Muscle of leg (tissue), 16 donors: ENCODE measurements at places on chromosomes 13 and 19. TPM values are rescaled to one million over a fixed set of nuclear protein-coding genes. Genes with fewer than 3 reads are reported as not detected.
A peak's percentile ranks its signal among the peaks of the same experiment; 100 is the strongest.

GRCh38 chr13:39971526-39971925 is 316.1 kb downstream of the COG6 start:
- no peak for DNase-seq

DNA sequence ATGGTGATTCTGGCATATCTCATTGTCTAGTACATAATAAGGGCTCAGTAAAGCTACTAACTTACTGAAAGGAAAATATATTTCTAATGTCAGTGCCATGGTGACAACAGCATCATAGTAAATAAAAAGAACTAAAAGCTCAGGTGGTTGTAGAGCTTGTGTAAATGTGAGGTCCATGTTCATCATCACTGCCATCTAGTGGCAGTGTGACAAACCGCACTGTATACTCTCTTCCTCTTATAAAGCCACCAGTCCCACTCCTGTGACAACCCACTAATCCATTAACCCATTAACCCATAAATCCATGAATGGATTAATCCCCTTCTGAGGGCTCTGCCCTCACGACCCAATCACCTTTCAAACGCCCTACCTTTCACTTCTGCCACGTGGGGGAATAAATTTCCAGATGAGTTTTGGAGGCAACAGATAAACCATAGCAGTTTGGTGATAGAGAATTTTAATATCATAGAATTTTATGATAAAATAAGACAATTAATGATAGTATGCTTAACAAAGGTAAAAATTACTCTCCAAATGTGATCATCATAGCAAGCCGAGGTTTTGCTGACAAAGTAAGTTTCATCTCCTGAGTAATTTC is 160.4 kb upstream of the SGCG start:
- DNase-seq: peak; percentile 76

DNA sequence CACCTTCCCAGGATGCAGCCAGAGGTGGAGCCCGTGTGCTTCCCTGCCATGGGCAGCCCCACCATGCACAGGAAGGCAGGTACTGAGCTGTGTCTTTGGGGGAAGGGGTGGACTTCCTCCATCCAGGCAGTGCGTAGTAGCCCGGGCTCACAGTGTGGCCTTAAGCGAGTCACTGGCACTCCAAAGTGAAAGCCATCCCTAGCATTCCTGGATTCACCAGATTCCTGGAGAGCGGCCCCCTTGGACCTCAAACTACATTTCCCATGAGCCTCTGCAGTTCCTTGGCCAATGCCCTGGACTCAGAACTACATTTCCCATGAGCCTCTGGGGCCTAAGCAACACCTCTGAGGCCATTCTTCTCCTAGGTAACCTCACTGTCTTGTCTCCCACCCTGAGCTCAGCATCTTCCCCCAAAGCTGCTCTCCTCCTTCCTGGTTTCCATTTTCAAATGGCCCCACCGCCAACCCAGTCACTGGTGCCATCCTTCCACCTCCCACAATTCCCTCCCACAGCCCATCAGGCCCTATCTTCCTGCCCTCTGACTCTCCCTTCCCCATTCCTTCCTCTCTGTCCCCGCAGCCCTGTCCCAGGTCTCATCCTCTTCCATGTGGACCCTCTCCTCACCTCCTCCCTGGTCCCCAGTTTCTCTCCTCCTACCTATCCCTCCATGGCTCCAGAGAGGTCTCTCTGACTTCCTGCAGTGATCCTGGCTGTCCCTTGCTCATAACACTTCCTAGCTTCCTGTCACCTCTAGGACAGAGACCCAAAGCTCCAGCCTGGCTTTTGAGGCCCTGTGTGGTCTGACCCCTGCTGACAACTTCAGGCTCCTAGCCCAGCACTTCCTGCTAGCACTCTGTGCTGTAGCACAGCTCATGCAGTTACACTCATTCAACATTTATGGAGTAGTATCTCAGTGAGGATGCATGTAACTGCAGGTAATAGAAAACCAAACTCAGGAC is at the start of gene C19orf81:
Gene C19orf81 (plus strand): TSS at position 13 of the 959 bp plus-strand sequence. CDS start 0 bp downstream, at position 13.
- no peak for DNase-seq

Gene MBD3L2
- not detected for total RNA-seq

DNA sequence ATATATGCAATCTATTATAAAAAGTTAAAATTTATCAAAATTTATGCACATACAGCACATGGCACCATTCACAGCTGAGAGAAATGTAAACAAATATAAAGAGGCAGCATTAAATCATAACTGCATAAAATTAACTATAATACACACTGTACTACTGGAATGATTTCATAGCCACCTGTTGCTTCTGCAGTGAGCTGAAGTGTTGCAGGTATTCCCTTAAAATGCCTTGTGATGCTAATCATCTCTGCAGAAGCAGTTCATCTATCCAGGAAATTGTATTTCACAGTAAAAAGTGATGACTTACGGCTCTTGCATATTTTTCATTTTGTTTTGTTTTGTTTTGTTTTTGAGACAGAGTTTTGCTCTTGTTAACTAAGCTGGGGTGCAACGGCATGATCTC is 82.1 kb downstream of the STOML3 start:
- no peak for DNase-seq

DNA sequence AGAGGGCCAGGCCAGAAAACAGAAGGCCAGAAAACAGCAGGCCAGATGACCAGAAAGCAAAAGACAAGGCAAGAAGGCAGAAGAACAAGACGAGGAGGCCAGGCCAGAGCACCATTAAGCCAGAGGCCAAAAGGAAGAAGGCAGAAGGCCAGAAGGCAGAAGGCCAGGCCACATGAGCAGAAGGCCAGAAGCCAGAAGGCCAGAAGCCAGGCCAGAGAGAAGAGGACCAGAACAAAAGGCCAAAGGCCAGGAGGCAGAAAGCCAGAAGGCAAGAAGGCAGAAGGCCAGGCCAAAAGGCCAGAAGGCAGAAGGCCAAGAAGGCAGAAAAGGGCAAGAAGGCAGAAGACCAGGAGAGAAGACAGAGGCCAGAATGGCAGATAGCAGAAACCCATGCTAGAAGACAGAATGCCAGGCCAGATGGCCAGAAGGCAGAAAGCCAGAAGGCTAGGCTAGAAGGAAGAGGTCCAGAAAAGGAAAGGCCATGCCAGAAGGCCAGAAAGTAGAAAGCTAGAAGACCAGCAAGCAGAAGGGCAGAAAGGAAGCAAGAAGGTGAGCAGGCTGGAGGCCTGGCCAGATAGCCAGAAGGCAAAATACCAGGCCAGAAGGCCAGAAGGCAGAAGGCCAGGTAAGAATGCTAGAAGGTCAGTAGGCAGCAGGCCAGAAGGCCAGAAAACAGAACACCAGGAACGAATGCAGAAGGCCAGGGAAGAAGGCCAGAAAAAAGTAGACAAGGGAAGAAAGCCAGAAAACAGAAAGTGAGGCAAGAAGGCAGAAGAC is 187.6 kb downstream of the TUBA3C start:
- DNase-seq: no peak

- DNase-seq: no peak
These were observed 35.6 kb downstream of the EFNB2 start for GRCh38 chr13:106499896-106500295.

- DNase-seq: no peak
These were observed 123.7 kb upstream of the MRI1 start for GRCh38 chr19:13640611-13641010.

Gene FXYD5
- total RNA-seq: 13.3 TPM

DNA sequence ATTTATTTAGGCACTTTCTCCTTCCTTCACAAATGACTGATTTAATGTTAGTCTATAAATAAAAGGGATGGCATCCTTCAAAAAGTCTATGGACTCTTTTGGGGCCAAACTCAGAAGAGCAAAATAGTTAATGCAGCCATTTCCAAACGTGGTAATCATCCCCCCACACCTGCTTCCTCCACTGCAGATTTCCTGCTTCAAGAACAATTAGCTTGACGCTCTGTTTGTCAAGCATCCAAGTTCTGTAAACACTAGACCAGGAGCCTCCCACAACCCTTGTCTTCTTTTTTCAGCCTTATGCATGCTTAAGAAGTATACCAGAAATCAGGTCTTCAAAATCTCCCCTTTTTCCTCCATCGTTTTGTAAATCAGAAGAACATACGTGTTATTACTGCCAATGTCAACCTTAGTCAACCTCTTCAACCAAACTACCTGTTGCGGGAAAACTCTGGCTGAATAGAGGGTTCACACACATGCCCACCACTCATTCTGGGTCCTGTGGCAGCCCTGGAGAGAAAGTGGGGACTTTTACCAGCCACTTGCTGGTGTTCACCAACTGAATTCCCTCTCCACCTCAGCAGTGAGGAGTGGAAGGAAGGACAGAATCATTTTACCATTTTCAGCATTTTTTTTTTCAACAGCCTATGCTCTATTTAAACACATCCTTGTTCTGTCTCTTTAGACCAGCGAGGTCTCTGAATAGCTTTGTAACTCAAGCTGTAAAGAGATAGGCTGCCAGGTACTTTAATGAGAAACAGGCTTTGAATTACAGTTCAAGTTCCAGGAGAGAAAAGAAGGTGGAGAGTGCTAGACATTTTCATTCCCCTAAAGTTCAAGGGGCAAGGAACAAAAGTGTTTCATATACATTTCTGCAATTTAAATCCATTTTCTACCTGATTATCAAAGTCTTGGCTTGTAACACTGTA is 39.1 kb downstream of the EFNB2 start:
- peak; percentile 77 for DNase-seq

Gene FPR3
- 0.22 TPM for total RNA-seq
